ENCODE measurements at places on chromosomes 3 and 15.

DNA sequence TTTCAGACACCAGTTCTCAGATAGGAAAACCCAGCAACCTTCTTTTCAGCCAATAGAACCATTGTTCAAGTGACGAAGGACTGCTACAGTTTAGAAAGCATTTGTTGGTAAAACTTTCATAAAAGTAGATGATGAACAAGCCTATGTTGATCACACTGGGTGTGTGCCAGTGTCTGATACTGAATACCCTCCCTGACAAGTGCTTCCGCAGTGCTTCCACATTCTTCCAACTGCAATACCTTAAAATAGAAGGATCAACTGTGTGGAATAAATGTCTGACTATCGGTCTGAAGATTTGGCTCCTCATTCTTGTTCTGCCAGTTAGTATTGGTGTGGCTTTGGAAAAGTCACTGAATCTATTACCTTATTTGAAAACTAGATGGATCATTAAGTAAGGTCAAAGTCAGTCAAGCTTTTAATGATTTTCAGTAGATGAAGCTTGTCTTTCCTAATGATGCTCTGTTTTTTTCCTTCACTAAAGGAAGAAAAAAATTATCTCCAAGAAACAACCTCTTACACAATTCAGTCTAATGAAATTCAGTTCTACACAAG is 479.4 kb upstream of the CBLB start:
- DNase-seq: no peak

DNA sequence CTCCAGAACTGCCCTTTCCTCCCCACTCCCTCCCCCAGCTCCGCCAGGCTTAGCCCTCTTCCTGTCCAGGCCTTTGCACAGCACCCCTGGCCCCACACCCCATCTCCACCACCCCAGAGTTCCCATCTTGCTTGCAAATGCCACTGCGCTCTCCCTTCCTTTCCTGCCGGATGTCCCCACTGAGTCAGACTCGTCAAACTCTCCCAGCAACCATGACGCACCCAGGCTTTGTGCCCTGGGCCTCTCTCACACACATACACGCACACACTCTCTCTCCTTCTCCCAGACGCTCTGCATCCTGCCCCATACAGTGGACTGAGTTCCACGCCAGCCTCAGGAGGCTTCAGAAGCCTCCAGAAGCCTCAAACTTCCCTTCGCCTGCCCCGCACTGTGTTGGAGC is 2.8 kb upstream of the CCDC9B start:
- no peak for DNase-seq

DNA sequence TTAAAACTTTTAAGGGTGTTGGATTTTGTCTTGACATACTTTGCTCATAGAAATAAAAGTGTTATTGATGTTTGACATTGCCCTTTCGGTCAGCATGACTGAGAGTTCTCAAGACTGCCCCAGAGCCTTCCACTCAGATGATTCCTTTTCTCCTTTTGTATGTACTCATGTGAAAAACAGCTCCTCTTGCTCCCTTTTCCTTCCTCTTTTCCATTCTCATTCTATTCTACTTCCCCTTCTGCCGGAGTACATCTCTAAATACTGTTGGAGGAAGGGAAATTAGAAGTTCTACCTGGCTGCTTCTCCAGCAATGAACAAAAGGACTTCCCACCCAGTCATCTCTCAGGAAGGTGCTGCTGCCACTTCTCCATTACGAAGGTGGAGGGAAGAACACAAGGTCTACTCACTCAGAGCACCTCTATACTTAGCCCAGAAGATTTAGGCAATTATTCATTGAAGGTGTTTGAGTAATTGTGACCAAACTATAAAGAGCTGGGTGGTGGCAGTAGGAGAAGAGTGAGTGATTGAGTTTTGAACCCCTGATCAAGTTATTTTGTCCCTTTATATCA is 163.8 kb upstream of the MBNL1 start:
- DNase-seq: no peak

- no peak for DNase-seq
Measured at GRCh38 chr15:40052604-40053003, 13.6 kb upstream of the SRP14 start.
